ENCODE measurements at places on chromosomes 12 and 14.

DNA sequence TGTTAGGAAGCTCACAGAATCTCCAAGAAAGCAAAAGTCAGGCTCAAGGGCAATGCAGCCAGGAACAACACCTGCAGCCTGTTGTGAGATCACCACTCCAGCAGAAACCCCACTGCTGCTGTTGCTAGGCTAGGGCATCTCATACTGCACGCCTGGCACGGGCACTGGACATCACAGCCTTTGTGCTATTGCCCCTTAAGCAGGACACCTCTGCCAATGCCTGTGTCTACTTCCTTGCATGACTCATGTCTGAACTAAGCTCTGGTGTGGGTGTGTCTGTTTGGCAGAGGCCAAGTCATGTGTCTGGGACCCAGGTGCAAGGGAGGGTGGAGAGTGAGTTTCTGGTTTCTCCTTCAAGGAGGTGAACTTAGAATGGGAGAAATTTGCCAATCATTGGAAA, 10.0 kb upstream of the DDX47 start:
- no peak for DNase-seq

DNA sequence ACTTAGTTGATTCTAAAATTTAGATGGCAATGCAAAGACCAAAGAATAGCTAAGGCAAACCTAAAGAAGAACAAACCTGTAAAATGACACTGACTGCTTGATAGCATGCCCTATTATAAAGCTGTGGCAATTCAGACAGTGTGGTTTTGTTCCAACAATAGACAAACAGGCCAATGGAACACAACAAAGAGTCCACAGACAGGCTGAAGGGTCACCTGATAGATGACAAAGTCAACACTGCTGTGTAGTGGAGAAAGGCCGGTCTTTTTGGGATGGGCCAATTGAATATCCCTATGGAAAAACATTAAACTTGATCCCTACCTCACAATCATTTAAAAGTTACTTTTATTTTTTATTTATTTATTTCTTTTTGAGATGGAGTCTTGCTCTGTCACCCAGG, 33.8 kb upstream of the SLC25A3 start:
- no peak for DNase-seq

DNA sequence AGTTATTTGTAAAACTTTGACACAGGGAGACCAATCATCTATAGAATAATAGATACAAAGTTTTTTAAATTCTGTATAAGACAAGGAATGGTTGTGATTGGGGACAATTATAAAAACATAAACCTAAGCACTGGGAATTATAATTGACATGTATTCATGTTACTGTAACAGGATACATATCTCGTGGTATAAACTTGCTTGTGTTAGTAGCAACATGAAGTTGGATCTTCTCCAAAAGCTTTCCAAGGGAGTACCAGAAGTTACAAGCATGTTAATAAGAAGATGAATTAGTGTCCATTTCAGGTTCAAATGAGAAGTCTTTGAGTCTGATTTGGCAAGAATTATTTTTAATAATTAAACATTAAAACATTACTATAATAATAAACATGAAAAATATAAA, 42.2 kb downstream of the CDKL1 start:
- no peak for DNase-seq

- DNase-seq = no peak
These were observed 183.4 kb downstream of the KIF26A start for GRCh38 chr14:104321802-104322130.

GRCh38 chr12:46659824-46660223, 166.0 kb downstream of the SLC38A4 start:
- DNase-seq = no peak

GRCh38 chr12:125206711-125207110, 141.5 kb downstream of the AACS start:
- no peak for DNase-seq

- DNase-seq = no peak
These were observed 399.4 kb downstream of the C12orf75 start for GRCh38 chr12:105729926-105730325.

GRCh38 chr12:31220061-31220460, 105.9 kb downstream of the SINHCAF start:
- no peak for DNase-seq

DNA sequence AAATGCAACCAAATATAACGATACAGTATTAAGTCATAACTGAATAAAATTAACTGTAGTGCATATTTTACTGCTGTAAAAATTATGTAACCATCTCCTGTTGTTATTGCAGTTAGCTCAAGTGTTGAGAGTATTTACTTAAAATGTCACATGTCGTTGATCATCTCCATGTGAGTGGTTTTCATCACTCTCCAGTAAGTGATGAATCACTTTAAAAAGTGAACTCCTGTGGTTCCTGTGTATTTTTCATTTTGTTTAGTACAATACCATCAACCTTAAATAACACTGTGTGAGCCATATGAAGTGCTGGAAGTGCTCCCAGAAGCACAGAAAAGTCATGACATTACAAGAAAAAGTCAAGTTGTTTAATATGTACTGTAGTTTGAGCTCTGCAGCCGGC, 104.7 kb upstream of the SLCO1B1 start:
- DNase-seq = no peak

DNA sequence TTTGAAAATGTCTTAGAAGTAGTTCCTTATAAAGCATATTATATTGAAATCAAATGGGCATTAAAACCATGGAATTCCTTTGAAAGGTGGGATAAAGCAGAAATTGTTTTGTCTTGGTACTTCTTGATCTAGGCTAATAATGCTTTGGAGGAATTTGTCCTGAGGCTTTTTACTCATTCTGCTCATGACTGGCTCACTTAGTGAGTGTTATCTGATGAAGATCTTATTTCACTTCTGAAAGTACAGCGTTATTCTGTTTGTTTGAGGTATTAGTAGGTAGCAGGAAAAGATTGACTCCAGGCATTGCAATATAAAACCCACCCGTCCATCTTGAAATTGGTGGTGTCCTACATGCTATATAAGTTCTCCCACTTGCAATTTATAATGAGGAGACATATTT, 5.5 kb downstream of the C12orf71 start:
- no peak for DNase-seq

- DNase-seq = no peak
These were observed 3.5 kb upstream of the KSR2 start for GRCh38 chr12:117972301-117972700.

DNA sequence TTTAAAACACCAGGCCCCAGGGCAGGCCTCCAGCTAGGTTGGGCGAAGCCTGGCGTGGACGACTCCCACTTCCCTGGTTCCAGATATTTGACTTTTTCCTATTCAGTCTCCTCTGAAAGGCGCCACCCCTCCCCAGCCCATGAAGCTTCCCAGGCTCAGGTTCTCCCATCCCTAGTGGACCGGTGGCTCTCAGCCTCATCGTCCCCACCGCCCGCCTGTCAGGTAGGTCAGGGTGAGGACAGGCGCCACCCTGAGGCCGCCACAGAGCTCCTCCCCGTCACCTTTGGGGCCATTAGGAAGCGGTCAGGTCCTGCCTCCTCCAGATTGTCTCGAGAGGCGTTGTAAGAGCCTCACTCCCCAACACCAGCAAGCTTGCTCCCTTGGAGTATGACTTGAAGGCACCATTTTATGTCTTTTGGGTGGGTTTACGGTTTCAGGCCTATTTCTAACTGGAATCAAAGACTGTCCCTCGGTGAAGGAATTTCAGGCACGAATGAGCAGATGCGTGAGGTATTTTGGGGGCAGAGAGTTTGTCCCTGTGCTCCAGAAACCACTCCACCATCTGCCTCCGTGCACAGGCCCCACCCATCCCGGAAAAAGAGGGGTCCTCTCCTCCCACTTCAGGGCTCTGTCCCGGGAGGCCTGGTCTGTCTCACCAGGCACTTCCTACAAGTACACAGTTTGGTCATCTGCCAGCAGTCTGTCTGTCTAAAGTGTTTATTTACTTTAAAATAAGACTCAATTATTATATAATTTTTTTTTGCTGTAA, 55.6 kb downstream of the TSPAN9 start:
- no peak for DNase-seq

DNA sequence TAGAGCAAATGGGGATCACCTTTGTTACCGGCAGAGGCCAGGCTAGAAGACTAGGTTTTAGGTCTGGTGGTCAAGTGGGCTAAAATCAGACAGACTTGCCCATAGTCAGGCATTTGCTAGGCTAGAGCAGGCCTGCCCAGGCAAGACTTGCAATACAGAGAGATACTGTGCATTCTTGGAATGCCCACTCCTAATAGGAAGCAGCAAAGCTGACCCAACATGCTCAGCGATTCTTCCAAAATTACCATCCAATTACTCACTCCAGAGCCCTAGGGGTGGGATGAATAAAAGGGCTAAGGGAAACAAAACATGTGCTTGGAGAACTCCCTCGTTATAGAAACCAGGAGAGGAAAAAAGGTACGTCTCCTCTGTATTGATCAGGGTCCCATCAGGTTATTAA, 187.8 kb upstream of the AMIGO2 start:
- DNase-seq = no peak

DNA sequence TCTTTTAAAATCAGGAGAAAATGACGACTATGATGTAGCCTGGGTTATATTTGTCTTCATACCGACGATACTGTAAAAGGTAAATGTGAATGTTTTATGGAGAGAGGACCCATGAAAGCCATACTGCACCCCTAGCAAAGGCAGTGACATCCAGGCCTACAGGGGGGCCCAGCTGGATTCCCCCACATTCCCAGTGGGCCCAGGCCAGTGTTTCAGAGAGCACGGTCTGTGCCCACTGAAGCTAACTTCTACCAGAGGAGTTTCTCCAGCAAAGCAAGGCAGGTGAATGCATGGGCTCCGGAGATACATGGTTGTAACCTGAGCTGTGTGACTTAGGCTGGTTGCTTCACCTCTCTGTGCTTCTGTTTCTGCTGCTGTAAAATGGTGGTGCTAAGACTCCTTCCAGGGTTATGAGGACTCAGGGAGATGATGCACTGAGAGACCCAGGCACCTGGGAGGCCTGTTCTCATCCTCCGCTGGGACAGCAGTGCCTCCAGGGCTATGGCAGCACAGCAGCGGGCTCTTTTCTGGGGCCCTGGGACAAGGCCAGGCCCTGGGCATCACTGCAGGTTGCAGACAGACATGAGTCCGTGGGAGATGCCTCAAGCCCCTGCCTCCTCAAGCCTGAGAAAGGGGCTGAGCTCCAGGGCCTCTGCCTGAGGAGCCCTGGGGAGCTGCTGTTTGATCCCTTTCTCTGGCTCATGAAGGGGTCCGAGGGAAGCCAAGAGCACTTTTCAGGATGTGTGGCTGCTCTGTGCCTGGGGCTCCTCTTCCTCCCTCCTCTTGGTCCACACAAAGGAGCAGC, 73.7 kb downstream of the SERPINA3 start:
- DNase-seq = no peak

GRCh38 chr14:68279777-68280233, 460.2 kb downstream of the RAD51B start:
- no peak for DNase-seq

DNA sequence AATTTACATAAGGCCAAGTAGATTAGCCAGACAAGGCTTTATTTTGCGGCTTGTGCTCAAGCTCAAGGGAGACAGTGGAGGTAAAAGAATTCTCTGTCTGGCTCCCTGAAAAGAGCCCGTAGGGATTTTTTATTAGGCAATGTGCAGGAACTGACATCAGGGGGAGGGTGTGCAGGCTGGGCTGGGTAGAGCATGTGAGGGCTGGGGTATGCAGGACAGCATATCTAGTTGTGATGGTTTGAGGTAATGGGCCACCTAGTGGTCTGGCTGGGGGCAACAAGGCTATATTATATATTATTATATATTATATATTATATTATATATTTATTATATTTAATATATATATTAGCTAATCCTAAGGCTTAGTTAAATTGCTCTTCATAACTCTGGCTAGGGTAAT, 102.1 kb downstream of the TMEM117 start:
- DNase-seq = no peak

DNA sequence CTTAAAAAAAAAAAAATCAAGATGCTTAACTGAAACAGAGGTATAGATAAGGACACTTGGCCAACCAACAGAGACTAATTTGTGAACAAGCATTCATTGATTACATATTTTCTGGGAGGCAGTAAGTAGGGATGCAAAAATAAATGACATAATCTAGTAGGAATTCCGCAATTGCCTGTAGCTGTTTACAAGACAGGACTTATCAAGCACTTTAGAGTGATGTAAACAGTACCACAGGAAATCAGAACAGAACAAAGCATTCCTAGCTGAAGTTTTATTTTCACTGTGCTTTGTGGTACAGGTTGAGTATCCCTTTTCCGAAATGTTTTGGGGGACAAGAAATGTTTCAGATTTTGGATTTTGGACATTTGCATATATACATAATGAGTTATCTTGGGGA, 68.2 kb upstream of the FGD4 start:
- DNase-seq = no peak

- no peak for DNase-seq
These were observed 213.7 kb downstream of the CCDC59 start for GRCh38 chr12:82144505-82144904.

GRCh38 chr12:103401421-103401820, 94.3 kb downstream of the C12orf42 start:
- DNase-seq = no peak

- DNase-seq = no peak
These were observed 238.3 kb downstream of the SLC41A2 start for GRCh38 chr12:104719700-104720338.

- no peak for DNase-seq
These were observed 58.2 kb downstream of the HMGA2 start for GRCh38 chr12:65882486-65882885.

DNA sequence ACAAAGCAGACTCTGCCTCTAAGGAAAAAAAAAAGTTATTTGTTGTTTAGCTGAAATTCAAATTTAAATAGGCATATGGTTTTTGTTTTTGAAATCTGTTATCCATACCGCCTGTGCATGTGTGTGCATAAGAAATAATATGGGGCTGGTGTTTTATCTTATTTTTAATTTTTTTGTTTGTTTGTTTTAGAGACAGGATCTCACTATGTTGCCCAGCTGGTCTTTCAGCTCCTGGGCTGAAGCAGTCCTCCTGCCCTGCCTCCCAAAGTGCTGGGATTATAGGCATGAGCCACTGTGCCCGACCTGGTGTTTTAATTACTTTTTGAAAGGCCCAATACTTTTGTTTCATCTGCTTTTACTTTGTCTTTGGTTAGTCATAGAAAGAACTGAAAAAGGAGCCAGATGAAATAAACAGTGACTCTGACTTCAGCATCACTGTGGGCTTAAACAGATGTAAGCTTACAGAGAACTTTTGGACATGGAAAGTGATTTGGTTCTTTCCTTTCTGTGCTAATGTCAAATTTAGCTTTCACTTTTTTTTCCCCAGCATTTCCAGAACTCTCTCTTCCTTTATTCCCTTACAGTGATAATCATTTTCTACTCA, 37.2 kb downstream of the SUPT16H start:
- no peak for DNase-seq

DNA sequence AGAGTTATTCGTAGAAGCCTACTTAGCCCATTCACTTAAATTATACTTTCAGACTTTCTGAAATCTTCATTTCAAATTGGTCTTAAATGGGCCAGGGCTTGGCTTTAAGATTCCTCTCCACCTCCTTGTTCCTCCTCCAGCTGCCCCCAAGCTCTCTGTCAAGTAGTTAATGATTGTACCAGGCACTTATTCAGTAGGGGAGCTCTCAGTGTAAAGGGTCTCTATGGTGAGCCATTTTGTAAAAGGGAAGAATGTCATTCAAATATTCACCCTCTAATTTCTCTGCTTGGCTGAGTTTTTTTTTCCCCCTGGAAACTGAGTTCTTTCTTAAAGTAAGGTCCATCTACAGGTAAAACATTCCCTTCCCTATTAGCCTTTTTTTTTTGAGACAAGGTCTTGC, 96.6 kb downstream of the SUDS3 start:
- DNase-seq = no peak
